Stimulated activated CD4-positive, alpha-beta T cell treated with anti-CD3 and anti-CD28 coated beads, Interleukin-1b, Interleukin-23, amount 100 ng/mL, for 1 hour (primary cell): ENCODE measurements at places on chromosomes 11 and 22.
A peak's percentile ranks its signal among the peaks of the same experiment; 100 is the strongest.

GRCh38 chr11:45163956-45164575, 17.6 kb downstream of the PRDM11 start:
- no peak for DNase-seq

- no peak for DNase-seq
These were observed 108.6 kb upstream of the ASPHD2 start for GRCh38 chr22:26320447-26320846.

DNA sequence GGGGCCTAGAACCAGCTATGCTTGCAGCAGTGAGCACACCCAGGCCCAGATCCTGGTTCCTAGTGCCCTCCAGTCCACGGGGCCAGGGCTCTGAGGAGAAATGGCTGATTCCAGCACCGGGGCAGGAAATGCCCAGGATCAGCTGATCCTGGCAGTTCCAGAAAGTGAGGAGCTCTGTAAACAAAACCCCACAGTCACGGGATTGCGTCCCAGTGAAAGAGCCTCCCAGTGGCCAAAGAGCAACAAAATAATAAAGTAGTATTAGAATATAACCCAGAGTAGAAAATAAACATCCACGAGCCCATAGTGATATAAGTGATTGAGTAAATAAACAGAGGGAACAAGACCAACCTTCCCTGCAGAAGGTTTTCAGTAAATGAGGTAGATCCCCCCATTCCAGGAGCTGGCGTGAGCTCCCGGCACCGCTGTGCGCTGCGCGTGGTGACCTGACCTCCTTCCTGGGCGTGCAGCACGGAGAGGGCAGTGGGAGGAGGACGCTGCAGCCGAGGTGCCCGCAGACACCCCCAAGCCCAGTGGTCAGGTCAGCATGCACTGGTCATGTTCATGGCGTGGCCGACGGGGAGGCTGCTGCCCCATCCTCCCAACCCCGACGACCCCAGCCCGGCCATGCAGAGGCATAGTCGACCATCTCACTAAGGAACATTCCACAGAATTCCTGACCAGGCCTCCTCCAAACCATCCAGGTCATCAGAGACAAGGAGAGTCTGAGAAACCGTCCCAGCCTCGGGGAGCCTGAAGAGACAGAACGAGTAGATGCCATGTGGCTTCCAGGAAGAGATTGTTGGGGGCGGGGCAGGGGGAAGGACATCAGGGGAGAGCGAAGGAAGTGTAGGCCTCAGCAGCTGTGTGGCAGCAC, 19.8 kb downstream of the PTDSS2 start:
- DNase-seq = no peak

DNA sequence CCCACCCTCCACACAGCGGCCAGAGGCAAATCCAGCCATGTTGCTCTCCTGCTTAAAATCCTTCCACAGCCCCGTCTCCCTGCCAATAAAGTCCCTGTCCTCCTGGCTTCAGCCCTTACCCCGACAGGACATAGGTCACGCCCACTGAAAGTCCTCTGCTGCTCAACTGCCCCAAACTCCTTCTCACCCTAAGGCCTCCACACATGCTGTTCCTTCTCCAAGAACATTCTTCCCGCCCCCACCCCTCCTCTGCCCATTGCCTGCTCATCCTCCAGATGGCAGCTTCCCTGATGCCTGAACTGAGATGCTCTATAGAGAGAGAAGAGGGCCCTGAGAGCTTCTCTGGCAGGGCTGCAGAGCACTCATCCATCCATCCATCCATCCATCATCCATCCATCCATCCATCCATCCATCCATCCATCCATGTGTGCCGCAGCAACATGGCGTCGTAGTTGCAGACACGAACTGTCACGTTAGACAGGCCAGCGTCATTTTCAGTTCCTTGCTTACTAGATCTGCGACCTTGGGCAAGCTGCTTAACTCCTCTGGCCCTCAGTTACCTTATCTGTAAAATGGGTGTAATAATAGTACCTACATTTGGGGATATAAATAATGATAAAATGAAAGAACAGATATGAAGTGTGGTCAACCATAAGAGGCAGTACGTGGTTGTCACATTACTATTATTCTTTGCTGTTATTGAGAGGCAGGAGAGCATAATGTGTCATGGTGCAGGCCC, 9.4 kb downstream of the NPTXR start:
- DNase-seq = no peak

GRCh38 chr22:44605486-44605885, 96.5 kb upstream of the PRR5 start:
- no peak for DNase-seq

- no peak for DNase-seq
These were observed 28.4 kb downstream of the IZUMO1R start for GRCh38 chr11:94332814-94333213.

DNA sequence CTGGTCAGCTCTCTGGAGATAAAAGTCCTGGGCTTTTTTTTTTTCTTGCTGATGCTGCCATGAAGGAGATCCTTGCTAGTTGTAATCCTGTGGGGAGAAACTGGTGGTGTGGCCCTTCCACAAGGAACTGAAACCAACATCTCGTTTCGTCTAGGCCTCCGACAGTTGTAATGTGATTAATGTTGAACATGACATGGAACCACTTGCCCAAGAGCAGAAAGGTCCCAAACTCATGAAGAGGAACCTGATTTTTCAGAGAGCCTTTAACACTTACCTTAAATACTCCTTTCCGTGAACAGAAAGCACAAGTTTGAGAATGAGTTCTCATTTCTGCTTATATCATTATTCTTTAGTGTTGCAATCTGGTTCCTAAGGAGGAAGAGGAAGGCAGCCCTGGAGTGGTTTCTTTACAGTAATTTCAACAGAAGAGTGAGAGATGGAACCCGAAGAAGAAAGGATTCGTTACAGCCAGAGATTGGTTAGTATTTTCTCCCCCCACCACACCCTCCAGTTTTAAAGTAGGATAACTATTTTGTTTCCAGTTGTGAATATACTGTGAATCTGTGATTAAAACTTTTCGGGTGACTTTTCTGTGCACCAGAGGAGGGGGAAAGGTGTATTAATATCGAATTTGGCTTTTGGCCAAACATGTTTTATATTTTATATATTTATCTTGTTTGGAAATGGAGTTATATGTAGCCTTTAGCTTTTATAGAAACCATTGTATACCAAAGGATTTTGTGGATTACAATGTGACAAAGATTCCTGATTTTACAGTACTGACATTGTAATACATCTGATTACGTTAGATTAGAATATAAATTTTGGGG, 2.0 kb downstream of the KDM2A start:
- no peak for DNase-seq

DNA sequence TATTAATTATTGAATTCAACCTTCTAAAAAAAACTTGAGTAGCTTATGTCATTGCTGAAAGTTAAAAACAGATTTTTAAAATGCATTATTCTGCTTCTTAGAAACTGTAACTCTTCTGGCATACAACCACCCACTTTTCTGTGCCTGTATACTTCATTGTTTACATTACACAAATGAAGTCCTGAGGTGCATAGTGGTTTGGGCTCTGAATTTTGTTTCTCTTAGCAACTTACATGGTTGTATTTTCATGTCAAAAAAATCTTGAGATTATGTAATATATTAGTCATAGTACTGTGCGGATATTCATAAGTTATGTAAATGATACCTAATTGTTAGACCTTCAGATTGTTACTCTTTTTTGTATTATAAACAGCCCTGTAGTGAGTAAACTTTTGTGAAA, 12.2 kb downstream of the SC5D start:
- no peak for DNase-seq

DNA sequence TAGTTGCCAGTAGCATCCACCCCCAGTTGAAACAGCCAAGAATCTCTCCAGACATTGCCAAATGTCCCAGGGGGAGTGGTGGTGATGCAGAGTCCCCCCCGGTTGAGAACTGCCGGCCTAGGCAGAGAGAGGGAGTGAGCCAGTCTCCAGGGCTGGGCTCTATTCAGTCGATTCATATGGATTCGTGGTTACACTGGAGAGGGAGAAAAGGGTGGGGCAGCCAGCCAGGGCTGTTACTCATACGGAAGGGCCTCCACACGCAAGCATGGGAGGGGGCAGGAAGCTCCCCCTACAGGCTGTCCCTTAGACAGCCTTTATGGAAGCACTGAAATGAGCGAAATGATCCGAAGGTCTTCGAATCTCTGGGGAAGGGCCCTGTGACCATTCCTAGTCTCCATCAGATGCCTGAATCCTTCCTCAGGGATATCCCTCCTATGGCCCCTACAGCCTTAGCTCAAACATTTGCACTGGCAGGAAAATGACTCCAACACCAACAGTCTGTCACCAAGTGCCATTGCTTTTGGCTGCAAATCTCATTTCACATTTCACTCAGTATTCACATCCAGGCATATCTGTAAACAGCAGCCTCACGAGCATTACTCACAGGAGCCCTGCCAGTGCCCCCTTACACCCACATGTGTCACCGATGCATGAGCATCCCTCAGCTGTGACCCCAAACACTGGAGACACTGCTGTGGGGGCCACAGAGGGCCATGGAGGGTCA, 18.4 kb upstream of the TLCD5 start:
- DNase-seq = no peak

GRCh38 chr11:35180317-35181233, 41.6 kb downstream of the CD44 start:
- DNase-seq = no peak

- no peak for DNase-seq
These were observed 437.8 kb upstream of the CCDC90B start for GRCh38 chr11:83723999-83724398.

DNA sequence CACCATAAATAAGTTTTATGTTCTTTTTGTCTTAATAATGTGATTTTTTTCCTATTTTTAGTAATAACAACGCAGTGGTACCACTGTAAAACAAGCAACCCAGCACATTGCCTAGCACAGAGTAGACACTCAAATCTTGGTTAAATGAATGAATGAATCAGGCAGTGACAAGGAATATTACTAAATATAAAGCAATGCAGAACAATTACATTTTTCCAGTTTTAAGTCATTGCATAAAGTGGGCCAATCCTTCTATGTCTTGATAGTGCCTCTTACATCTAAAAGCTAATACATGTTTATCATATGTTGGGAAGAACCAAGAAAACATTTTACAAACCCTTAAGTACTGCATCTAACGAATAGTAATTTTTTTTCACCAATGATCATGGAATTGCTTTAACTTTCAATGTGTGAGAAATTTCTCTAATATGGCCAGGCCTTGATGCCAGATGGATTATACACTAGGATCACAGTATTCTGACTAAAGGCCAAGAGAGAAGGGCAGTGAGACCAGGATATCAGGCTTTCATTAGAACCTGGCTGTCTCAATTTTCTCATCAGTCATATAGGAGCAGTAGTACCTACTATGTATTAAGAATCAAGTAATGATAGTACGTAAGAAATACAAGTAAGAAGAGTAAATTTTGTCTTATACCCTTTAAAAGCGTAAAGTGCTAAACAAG, 88.5 kb downstream of the TRIM44 start:
- DNase-seq = no peak

DNA sequence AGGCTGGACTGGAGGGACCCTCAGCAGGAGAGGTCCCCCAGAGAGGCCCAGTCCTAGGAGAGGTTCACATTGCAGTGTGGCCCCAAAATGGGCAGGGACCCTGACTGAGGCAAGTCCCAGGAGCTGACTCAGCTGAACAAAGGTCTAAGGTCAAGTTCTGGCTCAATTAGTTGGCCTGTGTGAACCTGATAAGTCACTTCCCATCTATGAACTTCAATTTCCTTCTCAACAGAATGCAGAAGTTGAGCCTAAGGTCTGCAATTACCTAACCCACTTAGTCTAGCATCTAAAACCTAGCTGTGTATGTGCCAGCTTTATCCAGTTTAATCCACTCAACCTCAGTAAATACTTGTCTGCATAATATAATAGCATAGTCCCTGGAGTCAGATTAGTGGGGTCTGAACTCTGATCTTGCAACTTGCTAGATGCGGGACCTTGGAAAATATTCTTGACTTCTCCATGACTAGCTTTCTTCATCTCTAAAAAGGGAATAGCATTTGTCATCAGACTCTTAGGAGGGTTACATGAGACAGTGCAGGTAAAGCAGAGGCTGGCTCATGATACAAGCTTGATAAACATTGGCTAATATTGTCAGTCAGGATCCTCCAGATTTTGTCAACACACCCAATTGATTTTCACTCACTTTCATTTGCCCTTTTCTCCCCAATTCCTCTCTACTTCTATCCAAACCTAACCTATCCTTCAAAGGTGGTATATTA, 465.5 kb downstream of the INSC start:
- DNase-seq = no peak

GRCh38 chr22:22166941-22167713, 77.5 kb upstream of the VPREB1 start:
- DNase-seq = no peak

- peak; percentile 39 for DNase-seq
These were observed 2.2 kb downstream of the SLC25A22 start for GRCh38 chr11:795634-796564.

DNA sequence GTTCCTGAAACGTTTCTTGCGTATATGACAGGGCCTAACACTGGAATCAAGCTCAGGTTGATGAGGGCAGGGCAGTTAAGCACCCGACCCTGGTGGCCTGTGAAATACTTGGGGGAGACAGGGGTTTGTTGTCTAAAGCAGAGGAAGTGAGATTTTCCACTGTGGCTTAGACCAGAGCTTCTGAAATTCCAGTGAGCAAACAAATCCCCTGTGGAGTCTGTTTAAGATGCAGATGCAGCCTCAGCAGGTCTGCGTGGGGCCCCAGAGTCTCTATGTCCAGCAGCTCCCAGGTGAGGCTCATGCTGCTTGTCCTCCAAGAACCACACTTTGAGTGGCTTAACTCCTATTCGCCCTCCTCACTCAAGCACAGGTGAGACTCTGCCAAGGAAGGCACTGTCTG, 39.1 kb upstream of the PRAME start:
- no peak for DNase-seq

DNA sequence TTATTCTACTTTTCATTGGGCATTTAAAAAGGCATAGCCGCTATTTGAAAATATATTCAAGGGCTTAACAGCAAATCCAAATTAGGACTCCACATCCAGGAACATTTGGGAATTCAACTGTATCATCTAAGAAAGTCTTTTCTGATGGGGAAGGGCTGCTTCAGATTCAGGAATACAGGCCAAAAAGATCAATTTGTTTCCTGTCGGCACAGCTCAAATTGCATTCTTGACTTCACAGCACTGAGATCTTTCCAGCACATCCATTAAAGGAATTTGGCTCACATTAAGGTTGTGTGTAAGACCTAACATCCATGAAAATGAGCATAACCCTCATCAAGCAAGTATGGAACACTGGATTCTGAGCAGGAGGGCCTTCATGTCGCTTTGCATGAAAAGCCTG, 1169.5 kb upstream of the CCDC90B start:
- no peak for DNase-seq

DNA sequence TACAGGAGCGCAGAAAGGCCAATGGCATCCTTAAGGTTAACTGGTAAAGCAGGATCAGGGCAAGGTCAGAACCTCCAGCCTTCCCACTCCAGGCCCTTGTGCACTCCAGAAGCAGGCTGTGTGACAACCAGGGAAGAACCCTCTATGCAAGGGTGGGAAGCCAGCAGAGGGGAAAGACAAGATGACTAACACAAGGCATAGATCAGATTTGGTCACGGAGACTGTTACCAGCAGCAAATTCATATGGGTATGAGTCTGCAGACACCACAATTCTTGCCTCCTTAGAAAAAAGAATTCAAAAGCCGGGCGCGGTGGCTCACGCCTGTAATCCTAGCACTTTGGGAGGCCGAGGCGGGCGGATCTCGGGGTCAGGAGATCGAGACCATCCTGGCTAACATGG, 39.8 kb upstream of the MTNR1B start:
- DNase-seq = no peak

GRCh38 chr11:66189031-66189745, 79.3 kb upstream of the RAB1B start:
- no peak for DNase-seq
